Right lung (tissue), 10 donors: ENCODE measurements at places on chromosomes 2 and 18. TPM values are rescaled to one million over a fixed set of nuclear protein-coding genes. Genes with fewer than 3 reads are reported as not detected.

Gene ALPP
- 0.23 TPM for polyA plus RNA-seq

Gene HES6
- polyA plus RNA-seq, result 3.9 TPM

Gene ITPRIPL1
- 5.4 TPM for polyA plus RNA-seq

Gene CLEC4F
- not detected for polyA plus RNA-seq

Gene FNDC4
- 13.6 TPM for polyA plus RNA-seq

Gene PNPT1
- polyA plus RNA-seq, result 22.9 TPM

Gene TMEM182
- 8.4 TPM for polyA plus RNA-seq
